ENCODE measurements at places on chromosomes 12 and 14.

GRCh38 chr12:99232324-99232723 is 415.2 kb upstream of the GARIN6 start:
- no peak for DNase-seq

DNA sequence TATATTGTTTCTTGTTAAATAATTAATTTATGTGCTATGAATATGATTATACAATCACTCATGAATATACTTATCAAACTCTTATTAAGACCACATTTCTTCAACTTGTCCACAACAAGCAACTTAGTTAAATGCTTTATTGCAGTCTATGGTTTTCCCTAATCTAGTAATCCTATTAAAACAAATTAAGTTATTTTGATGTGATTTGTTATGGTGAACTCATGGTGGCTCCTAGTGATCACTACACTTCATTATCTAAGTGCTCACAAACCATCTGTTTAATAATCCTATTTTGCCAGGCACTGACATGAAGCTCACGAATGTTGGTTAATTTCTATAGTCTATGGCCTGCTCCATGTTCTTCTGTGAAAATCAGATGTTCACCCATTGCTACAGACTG is 42.9 kb downstream of the INSM2 start:
- no peak for DNase-seq

DNA sequence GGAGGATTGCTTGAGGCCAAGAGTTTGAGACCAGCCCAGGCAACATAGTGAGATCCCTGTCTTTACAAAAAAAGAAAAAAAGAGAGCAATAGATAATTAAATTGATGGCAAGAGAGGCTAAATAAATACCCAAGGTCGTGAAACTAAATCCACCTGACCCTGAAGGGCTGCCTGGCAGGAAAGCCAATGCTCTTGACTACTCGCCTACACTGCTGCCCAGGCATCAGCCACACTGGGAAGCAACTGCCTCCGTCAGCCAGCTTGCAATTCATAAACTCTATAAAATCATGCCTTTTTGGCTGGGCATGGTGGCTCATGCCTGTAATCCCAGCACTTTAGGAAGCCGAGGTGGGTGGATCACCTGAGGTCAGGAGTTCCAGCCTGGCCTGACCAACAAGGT is 31.7 kb upstream of the RASSF3 start:
- DNase-seq: no peak

DNA sequence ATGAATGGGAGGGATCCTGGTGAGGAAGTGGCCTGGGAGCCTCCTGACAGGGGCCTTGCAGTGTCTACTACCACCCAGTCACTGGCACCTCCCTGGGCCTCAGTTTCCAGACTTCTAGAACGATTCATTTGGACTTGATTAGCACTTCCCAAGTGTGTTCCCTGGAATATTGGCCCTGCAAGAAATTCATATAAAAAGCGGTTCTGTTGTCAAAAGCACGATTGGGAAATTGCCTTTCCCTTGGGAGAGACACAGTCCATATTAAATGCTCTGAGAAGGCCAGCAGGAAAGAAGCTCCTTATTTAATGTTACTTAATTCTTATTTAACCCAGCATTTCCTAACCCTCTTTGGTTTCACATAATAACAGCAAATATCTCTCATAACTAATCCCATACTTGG is 61.9 kb downstream of the DRAM1 start:
- no peak for DNase-seq

- DNase-seq: no peak
Observed at GRCh38 chr14:50979941-50980850, 35.9 kb upstream of the PYGL start.

- no peak for DNase-seq
Observed at GRCh38 chr12:12600659-12601058, 11.0 kb upstream of the CREBL2 start.

DNA sequence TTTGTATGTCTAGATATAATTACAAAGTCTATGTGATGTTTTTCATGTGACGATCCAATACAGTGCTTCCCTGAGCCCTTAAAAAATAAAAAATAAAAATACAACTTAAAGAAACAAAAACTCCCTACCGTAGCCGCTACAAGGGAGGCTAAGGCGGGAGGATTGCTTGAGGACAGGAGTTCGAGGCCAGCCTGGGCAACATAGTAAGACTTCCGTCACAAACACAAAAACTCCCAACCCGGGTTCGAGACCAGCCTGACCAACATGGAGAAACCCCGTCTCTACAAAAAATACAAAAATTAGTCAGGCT is 669 bp upstream of the CDKN3 start:
- no peak for DNase-seq

DNA sequence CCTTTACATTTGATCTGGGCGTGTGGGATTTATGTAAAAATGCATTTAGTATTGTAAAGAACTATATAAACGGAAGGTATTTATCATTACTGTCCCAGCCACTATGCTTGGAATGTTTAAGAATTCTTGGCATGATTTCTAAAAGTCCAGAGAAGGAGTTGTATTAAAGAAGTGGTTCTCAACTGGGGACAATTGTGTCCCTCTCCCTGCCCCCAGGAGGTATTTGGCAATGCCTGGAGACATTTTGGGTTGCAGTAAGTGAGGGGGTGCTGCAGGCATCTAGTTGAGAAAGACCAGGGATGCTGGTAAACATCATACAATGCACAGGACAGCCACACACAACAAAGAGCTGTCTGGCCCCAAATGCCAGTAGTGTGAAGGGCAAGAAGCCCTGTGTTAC is 7.2 kb downstream of the SLC38A1 start:
- DNase-seq: no peak

DNA sequence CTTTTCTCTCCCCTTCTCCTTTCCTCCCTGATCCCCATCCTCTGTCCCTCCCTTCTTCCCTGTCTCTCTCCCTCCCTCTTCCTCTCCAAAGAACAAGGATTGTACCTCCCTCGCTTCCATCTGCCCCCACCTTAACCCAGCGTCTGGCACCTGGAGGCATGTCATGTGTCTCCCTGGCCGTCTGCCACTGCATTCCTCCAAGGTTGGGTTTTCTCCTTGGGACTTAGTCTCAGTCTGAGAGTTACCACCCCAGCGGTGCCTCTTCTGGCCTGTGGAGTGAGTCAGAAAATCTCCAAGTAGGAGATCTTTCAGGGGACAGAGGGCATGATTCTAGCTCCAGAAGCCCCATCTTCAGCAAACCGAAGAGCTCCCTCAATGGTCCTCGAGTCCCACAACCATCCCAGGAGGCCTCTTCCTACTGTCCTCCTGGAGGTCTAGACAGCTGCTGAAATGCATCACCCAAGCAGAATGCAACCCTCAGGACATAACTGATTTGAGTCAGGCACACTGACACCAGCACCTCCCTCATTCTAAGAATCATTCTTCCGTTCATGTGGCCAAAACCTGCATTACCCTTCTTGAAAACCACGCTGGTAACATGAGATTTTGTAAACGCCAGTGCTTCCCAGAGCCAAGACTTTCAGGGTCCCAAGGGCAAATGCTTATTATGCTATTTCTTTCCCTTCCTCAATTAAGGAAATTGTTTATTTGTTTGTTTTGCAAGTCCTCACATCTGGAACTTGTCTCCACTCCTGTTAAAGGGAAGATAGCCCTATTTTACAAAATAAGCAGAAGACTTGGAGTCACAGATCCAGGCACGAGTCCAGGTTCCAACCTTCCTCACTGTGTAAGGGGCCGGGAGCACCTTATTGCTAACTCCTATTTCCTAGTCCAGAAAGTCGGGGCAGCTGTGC is 463.2 kb downstream of the BCL11B start:
- no peak for DNase-seq

GRCh38 chr12:28955491-28955890 is 193.6 kb upstream of the FAR2 start:
- DNase-seq: no peak

DNA sequence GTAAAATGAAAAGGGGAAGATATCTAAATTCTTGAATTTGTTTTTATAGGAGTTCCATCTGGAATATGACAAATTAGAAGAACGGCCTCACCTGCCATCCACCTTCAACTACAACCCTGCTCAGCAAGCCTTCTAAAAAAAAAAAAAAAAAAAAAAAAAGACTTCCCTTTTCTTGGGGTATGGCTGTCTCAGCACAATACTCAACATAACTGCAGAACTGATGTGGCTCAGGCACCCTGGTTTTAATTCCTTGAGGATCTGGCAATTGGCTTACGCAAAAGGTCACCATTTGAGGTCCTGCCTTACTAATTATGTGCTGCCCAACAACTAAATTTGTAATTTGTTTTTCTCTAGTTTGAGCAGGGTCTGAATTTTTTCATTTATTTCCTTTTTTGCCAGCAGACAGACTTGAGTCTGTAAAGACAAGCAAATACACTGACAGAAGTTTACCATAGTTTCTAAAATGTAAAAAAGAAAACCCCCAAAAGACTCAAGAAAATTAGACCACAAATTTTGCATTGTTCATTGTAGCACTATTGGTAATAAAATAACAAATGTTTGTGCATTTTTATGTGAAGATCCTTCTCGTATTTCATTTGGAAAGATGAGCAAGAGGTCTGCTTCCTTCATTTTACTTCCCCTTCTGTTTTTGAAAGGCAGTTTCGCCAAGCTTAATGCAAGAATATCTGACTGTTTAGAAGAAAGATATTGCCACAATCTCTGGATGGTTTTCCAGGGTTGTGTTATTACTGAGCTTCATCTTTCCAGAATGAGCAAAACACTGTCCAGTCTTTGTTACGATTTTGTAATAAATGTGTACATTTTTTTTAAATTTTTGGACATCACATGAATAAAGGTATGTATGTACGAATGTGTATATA is 12.1 kb upstream of the KCNMB4 start:
- DNase-seq: no peak

- DNase-seq: no peak
Observed at GRCh38 chr12:53289891-53290290, 5.5 kb upstream of the PFDN5 start.

DNA sequence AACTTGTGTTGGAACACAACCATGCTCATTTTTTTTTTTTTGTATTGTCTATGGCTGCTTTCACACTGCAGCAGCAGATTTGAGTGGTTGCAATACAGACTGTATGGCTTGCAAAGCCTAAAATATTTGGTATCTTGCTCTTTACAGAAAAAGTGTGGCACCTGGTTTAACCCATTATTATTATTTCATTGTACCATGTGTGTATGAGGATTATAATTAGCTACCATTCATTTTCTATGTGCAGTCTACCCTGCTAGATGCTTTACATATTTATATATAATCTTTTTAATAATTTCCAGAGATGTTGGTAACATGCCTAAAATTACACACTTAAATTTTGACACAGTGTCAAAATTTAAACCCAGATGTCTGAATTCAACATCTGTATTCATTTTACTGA is 37.7 kb downstream of the SPATS2 start:
- no peak for DNase-seq

DNA sequence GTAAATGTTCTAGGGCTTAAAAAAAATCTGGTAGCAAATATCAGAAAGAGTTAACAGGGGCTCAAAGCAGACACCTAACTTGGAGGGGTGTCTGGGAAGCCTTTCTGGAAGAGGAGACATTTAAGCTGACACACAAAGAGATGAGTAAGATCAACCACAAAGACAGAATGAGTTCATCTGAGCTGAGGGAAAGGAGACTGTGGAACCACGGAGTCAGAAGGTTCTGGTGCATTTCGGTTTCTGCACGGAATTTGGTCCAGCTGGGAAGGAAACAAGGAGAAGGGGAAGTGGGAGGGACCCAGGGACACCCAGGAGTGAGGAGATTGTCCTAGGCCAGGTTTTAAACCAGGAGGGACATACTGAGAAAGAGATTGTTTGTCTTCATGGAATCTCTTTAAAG is 161.1 kb downstream of the PHETA1 start:
- DNase-seq: no peak

DNA sequence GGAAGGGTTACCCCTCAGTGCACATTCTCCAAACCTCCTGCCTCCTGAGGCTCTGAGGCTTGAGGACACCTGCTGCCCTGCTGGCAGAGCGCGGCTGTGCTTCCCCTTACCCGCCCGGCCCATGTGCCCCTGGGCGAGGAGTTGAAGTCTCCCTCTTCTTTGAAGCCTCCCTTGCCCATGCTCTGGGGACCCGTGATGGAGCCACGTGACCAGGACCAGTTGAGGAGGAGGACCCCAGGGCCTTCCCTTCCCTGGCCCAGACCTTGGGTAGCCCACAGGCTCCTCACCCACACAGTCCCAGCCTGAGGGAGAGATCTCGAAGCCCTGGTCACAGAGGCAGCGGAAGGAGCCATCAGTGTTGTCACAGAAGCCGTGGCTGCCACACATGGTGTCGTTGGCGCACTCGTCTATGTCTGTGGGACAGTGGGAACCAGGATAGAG is 12.9 kb downstream of the ISCA2 start:
- DNase-seq: no peak

DNA sequence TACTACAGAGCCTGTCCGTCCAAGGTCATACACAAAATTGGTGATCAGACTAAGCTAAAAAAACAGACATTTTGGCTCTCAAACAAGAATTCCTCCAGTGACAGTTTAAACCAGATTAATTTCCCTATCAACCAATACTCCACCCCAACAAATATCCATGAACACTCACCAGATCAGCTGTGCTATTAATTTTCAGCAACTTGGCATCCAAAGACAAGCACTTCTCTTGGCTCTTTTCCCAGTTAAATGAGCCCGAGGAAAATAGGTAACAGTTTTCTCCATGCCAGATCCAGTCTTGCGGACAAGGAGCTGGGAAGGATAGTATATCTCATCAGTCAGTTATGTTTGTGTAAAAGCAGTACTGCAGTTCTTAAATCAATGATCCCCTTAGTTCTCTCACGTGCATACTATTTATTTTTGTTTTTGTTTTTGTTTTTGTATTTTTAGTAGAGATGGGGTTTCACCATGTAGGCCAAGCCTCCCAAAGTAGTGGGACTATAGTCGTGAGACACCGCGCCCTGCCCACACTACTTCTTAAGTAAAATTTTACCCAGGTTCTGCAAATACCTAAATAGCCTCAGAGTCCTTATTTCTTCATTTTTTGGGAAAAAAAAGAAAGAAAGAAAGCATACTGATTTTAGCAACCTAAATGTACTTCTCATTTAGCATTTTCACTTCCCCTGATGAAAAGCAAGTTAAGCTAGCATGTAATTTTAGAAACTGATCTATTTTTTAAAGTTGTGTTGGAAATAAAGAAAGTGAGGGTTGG is 11.1 kb downstream of the OLR1 start:
- no peak for DNase-seq

DNA sequence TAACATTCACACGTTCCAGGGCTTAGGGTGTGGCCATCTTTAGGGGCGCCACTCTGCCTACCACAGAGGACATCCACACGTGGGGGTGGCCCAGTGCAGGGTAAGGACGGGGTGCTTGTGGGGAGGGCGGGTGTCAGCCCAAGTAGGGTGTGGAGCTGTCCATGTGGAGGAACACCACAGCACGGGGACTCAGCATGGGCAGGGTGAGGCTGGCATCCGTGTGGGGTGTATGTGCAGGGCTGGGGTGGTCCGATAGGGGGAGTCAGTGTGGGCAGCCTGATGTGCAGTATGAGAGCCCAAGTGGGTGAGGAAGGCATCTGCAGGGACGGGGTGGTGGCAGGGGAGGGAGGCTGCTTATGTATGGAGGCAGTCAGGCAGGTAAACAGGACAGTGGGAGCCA is 17.7 kb downstream of the PSMC1 start:
- no peak for DNase-seq

DNA sequence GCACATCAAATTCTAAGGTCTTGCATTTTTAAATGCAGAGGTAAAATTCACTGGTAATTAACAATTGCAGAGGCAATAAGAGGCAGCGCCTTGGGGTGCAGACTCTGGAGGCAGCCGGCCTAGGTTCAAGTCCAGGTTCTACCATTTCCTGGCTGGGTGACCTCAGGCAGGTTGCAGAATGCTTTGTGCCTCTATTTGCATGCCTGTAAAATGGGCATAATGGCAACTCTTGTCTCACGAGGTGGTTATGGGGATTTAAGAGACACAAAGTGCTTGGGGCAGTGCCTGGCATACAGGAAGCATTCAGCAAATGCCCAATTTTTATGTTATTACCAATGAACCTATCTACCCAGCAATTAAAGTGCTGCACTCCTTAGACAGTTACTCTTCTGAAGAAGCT is 180.0 kb upstream of the LHX5 start:
- DNase-seq: no peak
